ENCODE measurements at places on chromosomes 2 and 18. TPM values are rescaled to one million over a fixed set of nuclear protein-coding genes. Genes with fewer than 3 reads are reported as not detected.

DNA sequence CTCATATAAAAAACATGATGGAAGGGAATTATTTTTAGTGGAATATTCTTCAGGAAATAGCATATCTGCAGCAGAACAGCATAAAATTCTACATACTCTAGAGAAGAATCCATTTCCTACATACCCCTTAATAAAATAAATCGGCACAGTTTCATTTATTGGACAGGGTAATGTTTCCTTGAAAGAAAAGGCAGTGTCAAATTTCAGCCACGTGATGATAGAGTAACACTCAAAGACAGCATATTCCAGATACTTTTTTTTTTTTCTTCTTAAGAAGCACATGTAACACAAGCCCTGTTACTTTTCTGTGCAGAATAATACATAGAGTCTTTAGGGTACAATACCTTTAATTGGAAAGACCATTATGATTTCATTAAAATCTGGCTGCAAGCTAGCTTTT lies 204.4 kb downstream of the SRBD1 start:
- DNase-seq = no peak

DNA sequence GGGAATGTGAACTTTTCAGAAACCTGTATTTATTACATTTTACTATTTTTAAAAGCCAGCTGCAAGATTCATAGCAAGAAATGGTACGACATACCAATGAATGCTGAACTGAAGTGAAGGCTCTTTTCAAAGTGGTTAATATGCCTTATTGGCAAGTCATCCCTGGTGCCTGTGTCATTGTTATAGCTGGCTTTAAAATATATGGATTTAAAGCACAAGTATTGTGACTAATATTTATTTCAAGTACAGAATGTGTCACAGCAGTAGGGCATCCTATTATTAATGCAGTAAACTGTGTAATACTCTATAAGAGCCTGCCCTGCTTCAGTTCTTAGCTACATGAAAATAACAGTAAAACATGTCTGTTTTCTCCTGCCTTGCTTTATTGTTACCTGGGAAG lies 10.8 kb downstream of the TSHZ1 start:
- DNase-seq = no peak

The SPDYA gene
- 2.7 TPM for total RNA-seq

DNA sequence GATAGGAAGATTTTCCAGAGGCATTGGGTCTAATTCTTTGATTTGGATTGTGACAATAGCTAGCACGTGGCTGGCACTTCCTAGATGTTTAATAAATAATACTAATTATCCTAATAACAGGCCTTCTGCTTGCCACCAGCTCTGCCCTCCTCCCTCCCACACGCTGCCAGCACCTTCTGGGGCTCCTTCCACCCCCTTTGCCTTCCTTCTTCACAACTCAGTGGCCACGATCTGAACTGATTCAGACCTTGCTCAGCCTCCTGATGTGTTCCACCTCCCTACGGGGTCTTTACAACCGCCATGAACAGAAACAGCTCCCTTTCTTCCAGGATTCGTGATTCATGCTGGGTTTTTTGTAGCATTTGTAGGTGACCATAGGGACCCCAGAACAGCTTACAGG lies 310.3 kb upstream of the HS6ST1 start:
- DNase-seq = no peak

The PASK gene
- total RNA-seq = 17.0 TPM

The COLEC12 gene
- total RNA-seq = 25.3 TPM

DNA sequence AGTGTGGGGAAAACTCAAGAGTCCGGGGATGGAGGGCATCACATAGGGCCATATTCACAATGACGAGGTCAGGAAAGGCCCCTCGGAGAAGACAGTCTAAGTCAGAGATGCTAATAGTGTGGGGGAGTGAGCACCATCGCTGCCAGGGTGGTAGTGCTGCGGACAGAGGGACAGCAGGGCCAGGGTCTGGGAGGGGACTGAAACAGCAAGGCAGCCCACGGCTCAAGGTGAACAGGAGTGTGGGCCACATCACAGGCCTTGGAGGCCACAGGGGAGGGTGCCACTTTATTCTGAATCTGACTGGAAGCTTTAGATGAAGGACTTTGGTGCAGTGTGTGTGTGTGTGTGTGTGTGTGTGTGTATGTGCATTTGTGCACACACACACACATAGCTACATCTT lies 130.9 kb upstream of the GLI2 start:
- DNase-seq = no peak

The SERPINB3 gene
- not detected for total RNA-seq

DNA sequence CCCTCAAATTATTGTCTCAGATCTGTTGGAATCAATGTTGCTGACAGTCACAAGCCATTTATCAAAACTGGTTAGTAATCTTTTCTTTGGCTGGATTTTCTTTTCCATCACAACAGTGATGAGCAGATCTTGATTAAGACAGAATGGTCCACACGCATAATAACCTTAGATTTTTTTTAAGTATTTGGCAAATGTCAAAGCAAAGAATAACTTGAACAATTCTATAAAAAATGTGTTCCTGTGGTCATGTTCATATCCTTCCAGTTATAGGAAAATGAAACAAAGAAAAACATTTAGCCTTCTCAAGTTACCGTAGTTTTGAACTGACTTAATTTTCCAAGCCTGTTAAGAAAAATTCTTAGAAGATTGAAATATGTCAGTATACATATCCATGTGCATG lies 659.9 kb upstream of the ID2 start:
- DNase-seq = no peak

DNA sequence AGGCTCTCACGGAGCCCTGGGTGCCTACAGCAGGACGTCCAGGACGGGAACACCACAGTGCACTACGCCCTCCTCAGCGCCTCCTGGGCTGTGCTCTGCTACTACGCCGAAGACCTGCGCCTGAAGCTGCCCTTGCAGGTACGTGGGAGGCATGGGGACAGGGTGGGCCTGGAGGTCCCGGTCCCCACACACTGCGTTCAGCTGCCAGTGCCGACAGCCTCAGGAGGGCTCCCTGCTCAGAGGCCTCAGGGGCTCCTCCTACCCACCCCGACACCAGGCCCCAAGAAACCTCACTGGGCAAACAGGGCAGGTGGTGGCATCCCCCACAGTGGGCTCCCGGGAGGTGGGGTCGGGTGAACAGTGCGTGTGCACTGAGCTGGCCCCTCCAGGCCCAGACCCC lies 10.8 kb downstream of the ANO7 start:
- no peak for DNase-seq

DNA sequence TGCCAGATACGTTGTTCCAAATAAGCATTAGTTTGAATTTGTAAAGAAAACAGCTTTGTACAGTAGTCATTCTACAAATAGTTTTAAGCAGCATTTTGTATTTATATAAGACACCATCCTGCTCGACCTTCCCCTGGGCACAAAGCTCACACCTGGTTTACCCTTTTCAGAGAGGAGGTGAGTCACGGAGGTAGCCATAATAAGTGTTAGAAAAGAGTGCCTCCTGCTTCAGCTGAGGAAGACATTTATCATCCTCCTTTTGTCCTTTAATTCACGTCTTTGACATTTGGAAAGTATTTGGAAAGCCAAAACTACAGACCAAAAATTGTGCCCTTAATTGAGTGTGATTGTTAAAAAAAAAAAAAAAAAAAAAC lies 6.8 kb downstream of the RAB12 start:
- no peak for DNase-seq

The MCM6 gene
- 18.2 TPM for total RNA-seq

DNA sequence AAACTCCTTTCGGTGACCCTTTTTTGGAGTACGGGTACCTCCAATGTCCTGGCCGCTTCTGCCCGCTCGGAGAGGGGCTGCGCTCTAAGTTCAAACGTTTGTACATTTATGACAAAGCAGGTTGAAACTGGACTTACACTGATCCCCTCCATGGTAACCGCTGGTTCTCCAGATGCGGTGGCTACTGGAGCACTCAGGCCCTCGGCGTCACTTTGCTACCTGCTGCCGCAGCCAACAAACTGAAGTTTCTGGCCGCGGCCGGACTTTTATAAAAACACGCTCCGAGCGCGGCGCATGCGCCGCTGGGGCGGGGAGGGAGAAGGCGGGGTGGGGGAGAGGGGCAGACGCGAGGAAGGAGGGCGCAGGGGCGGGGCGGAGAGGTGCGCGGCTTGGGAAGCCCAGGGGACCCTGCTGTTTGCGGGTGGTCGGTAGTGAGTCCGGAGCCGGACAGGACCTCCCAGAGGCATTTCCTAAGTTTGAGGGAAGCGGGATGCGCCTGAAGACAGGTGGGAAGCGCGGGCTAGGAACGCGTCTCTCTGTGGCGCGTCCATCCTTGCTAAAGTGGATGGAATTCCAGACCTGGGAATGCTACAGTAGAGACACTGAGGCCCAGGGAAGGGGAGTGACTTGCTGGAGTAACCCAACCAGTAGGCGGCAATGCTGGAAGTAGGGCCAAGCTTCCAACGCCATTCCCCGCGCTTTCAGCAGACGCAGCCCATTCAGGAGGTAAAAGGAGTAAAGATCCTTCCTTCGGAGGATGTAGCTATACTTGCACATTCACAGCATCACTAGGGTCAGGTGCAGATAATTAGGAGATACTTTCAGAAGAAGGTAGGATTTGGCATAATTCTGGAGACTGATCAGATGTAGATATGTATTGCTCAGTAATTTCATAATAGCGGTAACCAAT lies at the start of gene CXCR4:
CXCR4 (minus strand) TSS at position 241 of the 910 bp plus-strand sequence; CDS start at position 152, 89 bp downstream.
- peak; percentile 13 for DNase-seq

- no peak for DNase-seq
Measured at GRCh38 chr18:70636991-70637390, 348.1 kb downstream of the SOCS6 start.

DNA sequence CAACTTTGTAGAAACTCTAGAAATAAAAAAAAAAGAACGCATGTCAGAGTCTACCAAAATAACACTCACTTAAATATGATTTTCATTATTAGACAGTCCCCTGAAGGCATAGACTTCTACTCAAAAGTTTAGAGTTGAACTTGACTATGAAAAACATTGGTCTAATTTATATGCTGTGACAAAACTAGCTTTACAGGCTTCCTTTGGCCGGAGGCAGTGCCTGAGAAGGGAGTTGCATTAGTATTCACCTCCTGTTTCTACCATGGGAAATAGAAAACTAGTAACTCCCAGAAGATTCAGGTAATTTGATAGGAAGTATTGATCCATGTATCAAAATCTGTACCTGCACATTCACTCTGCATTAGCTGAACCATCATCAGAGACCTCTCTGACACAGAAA lies 163.4 kb upstream of the NOSTRIN start:
- no peak for DNase-seq

The ACADL gene
- 4.7 TPM for total RNA-seq

- no peak for DNase-seq
Measured at GRCh38 chr18:45688113-45688512, 35.9 kb upstream of the SLC14A1 start.

DNA sequence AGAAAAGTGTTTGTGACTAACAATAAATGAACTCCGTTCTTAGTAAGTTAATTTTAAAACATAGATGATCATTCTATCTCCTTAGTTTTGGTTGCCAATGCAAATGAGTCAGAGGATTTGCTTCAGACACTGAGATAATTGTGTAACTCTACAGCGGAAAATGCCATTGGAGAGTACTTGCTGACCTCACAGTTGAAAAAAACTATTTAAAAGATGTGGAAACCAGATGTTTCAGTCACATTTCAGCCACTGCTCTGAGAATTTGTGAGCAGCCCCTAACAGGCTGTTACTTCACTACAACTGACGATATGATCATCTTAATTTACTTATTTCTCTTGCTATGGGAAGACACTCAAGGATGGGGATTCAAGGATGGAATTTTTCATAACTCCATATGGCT lies at the start of gene TNFAIP6:
TNFAIP6 (plus strand) TSS at position 234 of the 400 bp plus-strand sequence; CDS start at position 309, 75 bp downstream.
- no peak for DNase-seq

The MATN3 gene
- 3.1 TPM for total RNA-seq

The CPLX4 gene
- total RNA-seq = 14.8 TPM

The CHRNG gene
- not detected for total RNA-seq

- DNase-seq = no peak
Measured at GRCh38 chr18:59985289-59985688, 85.5 kb downstream of the PMAIP1 start.

GRCh38 chr2:60483401-60483800 lies 70.1 kb downstream of the BCL11A start:
- DNase-seq = no peak

The LIPG gene
- total RNA-seq = 10.0 TPM

The ABHD3 gene
- total RNA-seq = 11.7 TPM

The HOXD12 gene
- total RNA-seq = not detected
